ENCODE measurements at places on chromosomes 3 and 15.

GRCh38 chr3:125061170-125061569 lies 5.4 kb upstream of the HEG1 start:
- DNase-seq, result no peak

DNA sequence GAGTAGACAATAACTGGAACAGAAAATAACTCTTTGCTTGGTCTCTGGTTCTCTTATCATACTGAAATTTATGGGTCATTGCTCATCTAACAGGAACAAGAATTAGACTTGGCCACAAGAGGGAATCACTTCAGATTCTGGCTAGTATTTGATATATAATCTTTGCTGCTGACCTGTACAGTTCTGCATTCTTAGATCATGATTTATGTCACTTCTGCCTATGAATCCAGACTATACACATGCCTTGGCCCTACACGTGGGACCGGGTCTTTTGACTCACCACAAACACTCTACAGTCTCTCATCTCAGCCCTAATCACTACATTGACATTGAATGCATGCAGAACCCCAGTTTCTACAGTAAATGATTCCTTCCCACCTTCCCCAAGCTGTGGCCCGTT lies 162.5 kb upstream of the SOX2 start:
- DNase-seq, result no peak

- DNase-seq, result peak; percentile 26
These were observed 57.5 kb upstream of the PRR23E start for GRCh38 chr3:127135241-127136023.

- DNase-seq, result no peak
These were observed 9.4 kb downstream of the AAGAB start for GRCh38 chr15:67244971-67245478.

DNA sequence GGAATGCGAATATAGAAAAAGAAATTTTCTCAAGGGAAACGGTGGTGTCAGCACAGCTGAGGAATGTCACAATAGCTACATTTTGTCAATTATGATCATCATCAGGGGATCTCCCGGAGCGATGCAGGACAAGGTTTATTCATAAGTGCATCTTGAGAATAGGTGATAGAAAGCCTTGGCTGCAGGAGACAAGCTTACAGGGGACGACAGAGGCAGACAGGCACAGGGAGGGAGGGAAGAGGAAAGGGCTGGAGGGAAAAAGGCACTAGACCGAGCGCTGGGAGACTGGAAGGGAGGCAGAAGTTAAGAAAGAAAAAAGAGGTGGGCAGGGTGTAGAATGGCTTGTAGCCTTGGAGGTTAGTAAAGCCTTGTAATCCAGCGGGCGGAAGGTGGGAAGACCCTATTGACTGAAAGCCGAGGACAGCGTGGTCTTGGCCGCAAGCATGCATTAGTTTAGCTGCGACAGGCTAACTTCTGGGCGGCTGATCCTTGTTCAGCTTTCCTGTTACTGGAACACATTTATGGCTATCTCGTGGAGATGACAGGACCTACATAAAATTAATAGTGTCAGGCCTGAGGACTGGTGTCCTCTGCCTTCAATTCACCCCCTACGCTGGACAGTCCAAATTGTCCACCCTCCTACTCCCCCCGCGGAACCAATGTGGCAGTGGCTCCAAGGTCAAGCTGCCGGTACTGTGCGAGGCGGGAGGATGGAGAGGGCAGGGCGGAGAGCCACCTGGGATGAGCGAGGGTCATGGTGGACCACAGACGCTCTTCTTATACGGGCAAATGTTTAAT lies 1.4 kb upstream of the NECTIN3 start:
- DNase-seq, result no peak

- DNase-seq, result no peak
These were observed 66.5 kb downstream of the ARMC8 start for GRCh38 chr3:138253609-138254008.

DNA sequence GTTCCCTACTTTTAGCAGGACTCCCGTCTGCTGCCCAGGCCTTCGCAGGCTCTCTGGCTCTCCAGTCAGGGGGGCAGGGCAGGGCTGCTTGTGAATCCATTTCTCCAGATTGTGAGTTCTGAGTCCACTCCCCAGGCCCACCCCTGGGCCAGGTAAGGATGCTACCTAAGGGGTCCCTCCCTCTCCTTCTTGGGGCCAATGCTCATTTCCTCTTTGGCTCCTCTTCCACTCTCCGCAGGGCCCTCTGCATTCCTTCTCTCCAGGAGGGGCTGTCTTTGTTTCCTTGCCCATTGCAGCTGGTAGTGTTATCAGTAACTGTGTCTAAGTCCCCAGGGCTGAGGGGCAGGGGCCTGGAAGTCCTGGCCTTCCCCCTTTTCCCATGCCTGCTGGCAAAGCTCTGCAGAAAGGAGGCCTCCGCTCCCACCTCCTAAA lies 13.0 kb upstream of the CACNA2D2 start:
- no peak for DNase-seq

GRCh38 chr3:133169331-133170068 lies 131.3 kb downstream of the TMEM108 start:
- no peak for DNase-seq

DNA sequence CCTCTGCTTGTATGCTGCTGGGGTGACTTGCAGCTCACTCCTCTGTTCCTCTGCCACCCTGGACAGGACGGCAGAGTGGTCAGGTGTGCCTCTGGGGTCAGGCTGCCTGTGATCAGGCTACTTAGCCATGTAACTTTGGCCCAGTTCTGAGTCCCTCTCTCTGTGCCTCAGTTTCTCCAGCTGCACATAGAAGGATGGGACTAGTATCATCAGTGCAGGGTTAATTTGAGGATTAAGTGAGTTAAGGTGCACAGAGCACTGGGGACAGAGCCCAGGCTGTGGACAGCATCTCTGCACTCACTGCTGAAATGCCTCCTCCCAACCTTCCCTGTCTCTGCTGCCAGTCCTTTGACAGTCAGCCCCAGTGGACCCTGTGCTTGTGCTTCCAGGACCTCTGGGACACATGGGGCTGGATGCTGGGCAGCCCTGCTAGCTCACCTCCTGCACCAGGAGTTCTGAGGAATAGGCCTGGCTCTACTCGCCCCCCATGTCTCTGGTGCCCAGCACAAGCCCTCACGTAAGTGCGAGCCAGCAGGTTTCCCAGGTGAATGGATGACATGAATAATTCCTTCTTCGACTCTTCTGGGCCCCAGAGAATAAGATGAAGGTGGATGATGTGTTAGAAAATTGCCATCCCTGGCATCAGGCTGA lies 19.3 kb upstream of the PRR23E start:
- DNase-seq, result no peak

GRCh38 chr15:68414591-68414990 lies 17.4 kb downstream of the ITGA11 start:
- no peak for DNase-seq

GRCh38 chr15:34721802-34722438 lies 32.9 kb downstream of the GJD2 start:
- no peak for DNase-seq

GRCh38 chr3:86991840-86992435 lies 989 bp upstream of the VGLL3 start:
- no peak for DNase-seq

DNA sequence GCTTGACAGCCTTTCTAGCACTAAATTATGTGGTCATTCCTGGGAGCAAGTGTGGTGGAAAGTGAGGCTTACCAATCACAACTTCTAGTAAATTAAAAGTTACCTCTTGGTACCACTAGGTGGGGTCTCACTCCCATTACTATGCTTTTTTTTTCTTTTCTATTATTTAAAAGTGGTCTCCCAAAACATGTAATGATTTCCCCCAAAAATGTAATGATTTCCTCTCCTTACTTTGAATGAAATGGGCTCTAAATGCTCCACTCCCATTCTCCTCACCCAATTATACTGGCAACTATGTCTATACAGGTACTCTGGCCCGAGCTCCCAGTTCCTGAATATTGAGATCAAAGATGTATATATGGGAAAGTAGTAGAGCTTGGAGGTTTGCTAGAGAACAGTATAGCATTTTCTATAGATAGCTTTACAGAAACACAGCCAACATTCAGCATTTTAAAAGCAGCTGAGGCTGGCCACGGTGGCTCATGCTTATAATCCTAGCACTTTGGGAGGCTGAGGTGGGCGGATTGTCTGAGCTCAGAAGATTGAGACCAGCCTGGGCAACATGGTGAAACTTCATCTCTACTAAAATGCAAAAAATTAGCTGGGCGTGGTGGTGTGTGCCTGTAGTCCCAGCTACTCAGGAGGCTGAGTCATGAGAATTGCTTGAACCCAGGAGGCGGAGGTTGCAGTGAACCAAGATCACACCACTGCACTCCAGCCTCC lies 70.9 kb downstream of the DCUN1D1 start:
- DNase-seq, result no peak

DNA sequence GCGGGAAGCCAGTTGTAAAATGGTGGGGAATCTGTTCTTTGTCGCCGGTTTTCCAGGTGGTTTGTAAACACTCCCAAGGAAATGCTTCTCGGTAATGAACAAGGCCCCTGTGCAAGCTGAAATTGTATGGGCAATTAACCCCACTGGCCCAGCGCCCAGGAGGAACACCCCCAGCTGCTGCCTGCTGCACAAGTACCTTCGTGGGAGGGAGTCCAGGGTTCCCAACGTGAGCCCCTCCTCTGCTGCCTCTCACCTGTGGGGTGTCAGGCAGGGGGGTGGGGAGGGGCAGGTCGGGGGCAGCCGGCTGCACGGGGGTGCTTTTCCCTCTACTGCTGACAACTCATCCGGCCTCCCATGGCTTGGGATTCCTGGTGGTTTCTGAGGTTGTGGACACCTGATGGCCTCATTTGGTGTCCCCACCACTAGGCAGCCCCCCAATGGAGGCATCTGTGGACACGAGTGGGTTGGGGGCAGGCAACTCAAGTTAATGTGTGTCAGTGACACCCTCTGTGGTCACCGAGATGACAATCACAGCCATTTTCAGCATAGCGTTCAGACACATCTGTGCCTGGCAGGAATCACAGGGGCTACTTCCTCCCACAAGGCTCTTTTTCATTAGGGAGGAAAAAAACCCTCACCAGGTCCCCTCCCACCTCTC lies 35.6 kb upstream of the PRR23E start:
- DNase-seq, result peak; percentile 91

DNA sequence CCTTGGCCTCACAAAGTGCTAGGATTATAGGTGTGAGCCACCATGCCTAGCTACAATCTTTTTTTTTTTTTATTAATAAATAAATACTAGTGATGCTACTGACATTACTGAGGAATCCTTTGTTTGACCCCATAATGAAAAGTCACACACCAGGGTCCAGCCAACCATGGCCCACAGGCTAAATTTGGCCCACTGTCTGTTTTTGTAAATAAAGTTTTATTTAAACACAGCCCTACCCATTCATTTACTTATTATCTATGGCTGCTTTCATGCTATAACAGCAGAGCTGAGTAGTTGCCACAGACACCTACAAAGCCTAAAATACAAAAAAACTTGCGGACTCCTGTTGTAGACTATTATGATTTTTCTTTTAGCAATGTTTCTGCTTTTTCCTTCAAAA lies 7.4 kb downstream of the INTS14 start:
- no peak for DNase-seq

DNA sequence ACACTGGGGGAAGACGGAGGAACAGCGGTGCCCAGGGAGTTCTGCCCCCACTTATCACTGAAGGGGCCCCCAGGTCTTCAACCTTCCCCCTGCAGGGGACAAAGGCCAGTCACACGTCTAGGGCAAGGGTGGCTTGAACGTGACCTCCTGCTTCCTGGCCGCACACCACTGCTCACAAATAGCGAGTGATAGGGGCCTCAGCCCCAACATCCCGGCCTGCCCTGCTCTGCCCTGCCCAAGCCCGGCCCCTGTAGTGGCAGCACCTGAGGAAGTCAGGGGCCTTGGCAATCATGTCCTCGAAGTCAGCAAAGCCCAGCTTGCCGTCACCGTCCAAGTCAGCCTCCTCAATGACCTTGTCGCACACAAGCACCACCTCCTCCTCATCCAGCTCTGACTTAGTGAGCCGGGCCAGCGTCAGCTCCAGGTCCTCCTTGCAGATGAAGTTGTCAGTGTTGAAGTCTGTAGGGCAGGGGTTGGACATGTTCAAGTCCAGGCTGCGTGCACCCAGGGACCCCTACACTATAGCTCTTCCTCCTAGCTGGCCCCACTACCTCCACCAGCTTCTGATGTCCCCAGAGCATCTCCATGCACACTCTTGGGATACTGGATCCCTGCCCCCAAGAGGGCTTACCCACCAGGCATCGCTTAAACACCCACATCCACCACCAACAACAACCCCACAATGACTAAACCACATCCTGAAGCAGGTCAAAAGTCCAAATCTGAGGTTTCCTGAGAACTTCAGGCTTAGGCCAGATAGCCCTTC lies 13.3 kb downstream of the SH2D7 start:
- DNase-seq, result no peak

- no peak for DNase-seq
These were observed 18.9 kb upstream of the TIGIT start for GRCh38 chr3:114274929-114275328.

GRCh38 chr15:65952391-65953053 lies 83.2 kb downstream of the RAB11A start:
- no peak for DNase-seq

GRCh38 chr3:171936191-171936841 lies 93.2 kb downstream of the TMEM212 start:
- DNase-seq, result no peak

- DNase-seq, result no peak
These were observed 514.6 kb upstream of the CNTN3 start for GRCh38 chr3:75129101-75129500.

GRCh38 chr3:70179111-70179510 lies 133.3 kb downstream of the MDFIC2 start:
- DNase-seq, result no peak

GRCh38 chr3:98722389-98722788 lies 40.8 kb upstream of the ST3GAL6 start:
- DNase-seq, result no peak

DNA sequence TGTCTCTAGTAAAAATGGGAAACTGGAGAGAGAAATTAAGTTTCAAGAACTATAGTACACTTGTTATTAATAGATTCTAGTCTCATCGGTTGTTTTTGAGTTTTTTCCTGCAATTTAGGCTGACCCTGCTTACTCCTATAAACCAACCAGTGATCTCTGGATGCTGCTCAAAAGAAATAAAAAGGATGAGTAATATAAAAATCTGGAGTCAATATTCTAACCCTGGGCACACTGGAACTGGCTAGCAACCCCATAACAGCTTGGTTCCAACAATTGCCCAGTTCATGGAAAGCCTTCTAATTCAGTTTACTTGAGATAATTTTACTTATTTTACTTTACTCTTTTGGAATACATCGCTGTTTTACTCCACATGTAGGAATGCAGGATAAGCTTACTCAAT lies 211.6 kb downstream of the GBE1 start:
- DNase-seq, result no peak

All from DMS153 (cell line).